ENCODE measurements at places on chromosomes 7 and 10.

DNA sequence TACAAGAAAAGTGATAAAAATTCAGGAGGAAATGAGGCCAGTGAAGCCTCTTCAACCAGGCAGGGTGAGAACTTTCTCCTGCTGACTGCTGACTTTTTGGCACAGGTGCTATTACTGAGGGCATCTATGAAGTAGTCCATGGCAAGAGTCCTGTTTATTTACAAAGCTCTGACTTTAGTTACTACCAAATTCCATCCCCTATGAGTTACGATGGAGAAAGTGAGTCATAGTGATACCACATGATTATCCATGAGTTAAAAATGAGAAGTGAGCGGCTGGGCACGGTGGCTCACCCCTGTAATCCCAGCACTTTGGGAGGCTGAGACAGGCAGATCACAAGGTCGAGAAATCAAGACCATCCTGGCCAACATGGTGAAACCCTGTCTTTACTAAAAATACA, 19.9 kb downstream of the CCDC3 start:
- no peak for DNase-seq

GRCh38 chr7:156669035-156669828, 28.7 kb downstream of the RNF32 start:
- no peak for DNase-seq

GRCh38 chr10:97331153-97331703, 3.3 kb downstream of the FRAT2 start:
- no peak for DNase-seq

DNA sequence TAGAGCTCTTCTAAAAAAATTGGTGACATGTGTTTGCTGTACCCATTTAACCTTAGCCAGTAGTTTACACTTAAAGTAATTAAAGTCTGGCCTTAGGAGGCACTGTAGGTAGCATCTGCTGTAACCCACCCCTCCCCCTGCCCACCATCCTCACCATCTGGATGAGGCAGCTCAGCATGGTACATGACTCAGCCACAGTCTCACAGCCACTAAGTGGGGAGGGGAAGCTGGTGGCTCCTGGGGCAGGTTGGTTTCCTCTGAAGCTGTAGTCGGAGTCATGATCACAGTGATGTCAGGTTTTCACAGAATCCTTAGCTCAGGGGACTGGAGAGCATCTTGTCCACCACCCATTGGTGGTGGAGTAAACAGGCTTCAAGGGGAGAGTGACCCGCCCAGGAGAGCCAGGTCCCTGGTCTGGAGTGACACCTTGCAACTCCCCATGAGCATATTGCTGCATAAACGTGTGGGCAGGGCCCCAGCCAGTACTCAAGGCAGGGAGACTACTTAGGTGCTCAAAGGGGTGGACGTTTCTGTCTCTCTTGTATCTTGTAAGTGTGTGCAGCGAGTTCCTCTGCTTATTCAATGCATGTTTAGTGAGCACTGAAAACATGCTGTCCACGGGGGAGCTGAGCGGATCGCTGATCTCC, 125.9 kb downstream of the GRK5 start:
- peak; percentile 40 for DNase-seq

DNA sequence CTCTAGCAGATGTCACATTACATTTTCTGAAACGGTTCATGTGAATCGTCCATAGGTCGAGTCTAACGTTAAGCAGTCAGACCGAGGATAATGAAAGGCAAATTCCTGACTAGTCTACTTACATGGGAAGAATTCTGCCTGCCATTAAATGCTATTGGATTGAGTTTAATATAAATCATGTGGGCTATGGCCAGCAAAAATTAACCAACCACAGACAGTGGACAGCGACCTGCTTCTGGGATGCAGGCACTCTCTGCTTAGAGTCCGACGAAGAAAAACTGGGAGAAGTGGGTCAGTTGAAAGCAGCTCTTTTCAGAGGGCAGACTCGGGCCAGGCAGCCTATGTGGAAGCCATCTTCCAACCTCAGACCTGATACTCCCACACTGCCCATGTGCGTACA, 16.6 kb downstream of the PIP4K2A start:
- DNase-seq: no peak

- no peak for DNase-seq
These were observed 25.6 kb downstream of the DIP2C start for GRCh38 chr10:663831-664251.

DNA sequence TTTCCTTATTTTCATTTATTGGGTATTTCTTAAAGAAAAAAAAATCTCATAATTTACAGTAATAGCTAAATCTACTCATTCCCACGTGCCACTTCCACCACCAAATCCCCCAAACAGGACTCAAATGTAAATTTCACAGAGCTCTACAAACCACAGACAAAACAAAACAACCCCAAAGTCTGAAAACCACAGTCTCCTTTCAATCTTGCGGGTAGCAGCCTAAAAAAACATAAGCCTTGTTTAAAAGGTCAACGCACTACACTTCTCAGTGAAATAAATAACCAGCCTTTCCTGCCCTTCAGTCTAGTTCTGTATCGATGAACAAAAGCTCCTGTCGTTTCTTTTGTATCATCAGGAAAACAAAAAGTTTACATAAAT, 121.8 kb upstream of the AFAP1L2 start:
- peak; percentile 40 for DNase-seq

DNA sequence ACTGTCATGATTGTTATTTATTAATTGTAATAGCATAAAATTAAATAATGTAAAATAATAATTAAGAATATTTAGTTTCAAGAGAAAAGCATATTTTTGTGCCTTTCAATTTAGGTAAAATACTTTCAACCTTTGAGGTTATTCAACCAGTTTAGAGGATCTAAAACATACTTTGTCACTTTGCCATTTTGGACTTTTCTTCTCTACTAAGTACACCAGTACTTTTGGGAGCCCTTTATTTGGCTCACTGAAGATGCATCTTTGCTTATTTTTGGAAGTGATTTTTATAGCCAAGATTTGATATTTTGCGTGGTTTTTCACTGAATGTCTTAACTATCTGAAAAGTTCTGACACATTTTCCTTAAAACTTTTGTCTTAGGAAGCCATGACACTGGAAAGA, 860.5 kb downstream of the SORCS1 start:
- DNase-seq: no peak
